Stimulated activated CD8-positive, alpha-beta memory T cell treated with anti-CD3 and anti-CD28 coated beads, Interleukin-15, amount 100 ng/mL, for 4 hours (primary cell): ENCODE measurements at places on chromosomes 5 and 9.

GRCh38 chr5:123807177-123807945 lies 295.4 kb downstream of the CSNK1G3 start:
- no peak for DNase-seq

DNA sequence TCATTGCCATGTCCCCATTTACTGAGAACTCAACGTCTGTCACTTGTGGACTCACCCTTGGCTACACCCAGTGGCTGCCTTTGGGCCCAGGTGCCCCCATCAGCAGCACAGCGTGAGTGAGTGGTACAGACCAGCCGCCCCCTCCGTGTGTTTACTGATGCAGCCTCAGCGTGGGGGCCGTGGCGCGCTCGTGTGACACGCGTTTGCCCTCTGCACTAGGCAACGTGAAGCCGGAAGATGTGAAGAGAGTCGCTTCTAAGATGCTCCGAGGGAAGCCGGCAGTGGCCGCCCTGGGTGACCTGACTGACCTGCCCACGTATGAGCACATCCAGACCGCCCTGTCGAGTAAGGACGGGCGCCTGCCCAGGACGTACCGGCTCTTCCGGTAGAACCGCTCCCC lies 12.4 kb downstream of the PMPCA start:
- no peak for DNase-seq

GRCh38 chr9:134136118-134136995 lies 475 bp downstream of the WDR5 start:
- no peak for DNase-seq

- DNase-seq, result no peak
These were observed 30.2 kb downstream of the PAEP start for GRCh38 chr9:135591506-135592330.

DNA sequence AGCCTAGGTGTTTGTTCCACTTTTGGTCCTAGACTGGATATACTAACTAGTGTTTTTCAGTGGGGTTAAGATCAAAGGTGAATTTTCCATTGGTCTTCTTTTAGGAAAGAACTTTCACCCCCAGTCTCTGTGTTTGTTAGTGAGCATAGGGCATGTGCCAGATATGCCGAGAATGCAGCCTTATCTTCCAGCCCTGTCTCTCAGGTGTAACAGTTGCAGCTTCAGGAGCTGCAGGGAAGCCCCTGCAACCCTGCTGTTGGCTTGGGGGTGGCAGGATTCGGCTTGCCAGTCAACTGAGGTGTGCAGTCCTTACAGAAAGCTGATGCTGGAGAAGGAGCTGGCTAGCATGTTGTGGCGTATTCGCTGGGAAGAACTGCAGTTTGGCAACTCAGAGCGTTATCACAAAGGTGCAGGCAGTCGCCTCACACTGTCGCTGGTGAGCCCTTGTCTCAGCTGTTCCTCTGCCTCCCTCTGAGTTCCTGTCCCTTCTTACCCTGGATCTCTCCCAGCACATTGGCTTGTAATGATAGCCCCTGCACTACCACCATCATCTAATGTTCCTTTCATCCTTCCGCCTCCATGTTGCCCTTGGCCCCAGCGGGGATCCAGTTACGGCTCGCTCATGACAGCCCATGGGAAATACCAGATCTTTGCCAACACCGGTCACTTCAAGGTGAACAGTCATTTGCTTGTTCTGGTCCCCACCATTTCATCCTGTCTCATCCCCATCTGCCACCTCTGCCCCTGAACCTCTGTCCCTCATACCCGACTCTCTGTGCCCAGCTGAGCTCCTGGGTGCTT lies 10.1 kb downstream of the NPR2 start:
- no peak for DNase-seq

- DNase-seq, result no peak
These were observed 10.7 kb upstream of the SLC6A7 start for GRCh38 chr5:150179019-150179620.

- no peak for DNase-seq
These were observed 9.2 kb downstream of the NPR3 start for GRCh38 chr5:32720300-32720699.

GRCh38 chr9:19885608-19886007 lies 96.8 kb upstream of the SLC24A2 start:
- no peak for DNase-seq

DNA sequence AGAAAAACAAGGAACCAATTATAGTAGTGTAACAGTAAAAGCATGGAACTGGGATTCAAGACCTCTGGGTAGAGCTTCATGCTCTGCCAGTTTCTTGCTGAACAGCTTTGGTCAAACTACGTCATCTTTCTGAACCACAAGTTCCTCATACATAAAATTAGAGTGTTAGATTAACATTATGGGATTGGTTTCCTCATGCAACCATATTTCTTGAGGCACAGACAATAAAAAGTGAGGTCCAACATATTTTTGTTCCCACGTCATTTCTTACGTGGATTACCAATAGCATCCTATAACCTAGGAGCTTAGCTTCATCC lies 354.8 kb downstream of the TMEM232 start:
- no peak for DNase-seq

DNA sequence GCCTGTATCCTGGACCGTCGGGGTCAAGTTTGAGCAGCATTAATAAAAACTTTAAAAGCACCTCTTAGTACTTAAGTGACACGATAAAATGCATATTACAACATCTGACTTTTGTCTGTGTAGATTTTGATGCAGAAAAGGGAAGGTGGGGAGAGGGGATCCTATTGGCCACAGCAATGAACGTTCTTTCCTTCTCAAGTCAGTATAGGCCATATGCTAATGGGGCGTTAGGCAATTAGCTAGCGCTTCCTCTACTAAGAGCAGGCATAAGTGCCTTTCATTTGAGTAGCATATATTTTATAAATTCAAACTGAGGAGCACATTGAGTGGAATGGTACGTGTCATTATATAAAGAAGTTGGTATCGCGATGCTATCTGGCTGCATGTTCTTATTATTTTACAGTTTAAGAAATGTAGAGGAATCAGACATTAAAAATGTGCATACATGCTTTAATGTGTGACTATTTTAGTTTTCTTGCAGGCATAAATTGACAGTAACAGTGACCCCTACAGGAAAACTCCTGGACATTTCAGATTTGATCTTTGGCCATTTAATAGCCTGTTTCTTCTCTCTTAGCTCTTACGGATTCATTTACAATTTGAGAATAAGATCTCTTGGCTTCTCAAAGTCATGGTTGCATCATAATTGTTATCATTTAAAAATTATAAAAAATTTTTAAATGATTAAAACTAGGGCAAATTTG lies 1.1 kb upstream of the GNA14 start:
- DNase-seq, result no peak

DNA sequence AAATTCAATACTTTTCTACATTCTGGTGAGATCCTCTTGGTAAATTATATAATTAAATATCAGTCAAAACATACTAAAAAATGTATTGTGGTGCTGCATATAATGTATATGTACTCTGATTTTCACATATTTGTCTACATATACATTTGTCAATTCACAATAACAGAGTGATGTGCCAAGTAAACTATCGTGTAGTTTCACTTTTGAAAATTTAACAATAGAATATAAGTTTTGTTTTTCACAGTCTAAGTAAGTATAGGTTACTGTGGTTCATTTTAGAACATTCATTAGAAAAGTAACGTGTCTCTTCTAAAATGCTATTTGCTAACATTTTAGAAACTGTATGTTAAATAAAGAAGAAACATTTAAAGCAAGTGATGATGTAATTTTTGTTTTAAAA lies 73.6 kb downstream of the NR3C1 start:
- no peak for DNase-seq

DNA sequence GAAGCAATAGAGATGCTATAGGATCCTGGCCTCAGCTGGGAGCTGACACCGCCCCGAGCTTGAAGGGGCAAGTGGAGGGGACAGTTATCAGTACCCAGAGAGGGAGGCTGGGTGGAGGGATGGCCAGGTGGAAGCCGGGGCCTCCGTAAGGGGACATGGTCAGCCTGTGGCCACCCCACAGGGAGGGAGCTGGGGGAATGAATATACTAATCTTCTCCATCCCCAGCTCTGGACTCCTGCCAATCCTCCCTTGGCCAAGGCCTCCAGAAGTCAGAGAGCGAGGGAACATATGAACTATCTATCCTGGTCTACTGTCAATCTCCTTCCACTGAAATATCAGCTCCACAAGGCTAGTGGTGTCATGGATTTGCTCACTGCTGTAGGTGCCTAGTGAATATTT lies 109.3 kb downstream of the BOD1 start:
- no peak for DNase-seq

GRCh38 chr9:26357803-26358344 lies 534.7 kb downstream of the CAAP1 start:
- no peak for DNase-seq

- DNase-seq, result no peak
These were observed 37.5 kb upstream of the DENND4C start for GRCh38 chr9:19193029-19193324.

GRCh38 chr9:16120727-16121126 lies 567.9 kb downstream of the CCDC171 start:
- no peak for DNase-seq
